ENCODE measurements at places on chromosomes 6 and 20. TPM values are rescaled to one million over a fixed set of nuclear protein-coding genes. Genes with fewer than 3 reads are reported as not detected.
A peak's percentile ranks its signal among the peaks of the same experiment; 100 is the strongest.

DNA sequence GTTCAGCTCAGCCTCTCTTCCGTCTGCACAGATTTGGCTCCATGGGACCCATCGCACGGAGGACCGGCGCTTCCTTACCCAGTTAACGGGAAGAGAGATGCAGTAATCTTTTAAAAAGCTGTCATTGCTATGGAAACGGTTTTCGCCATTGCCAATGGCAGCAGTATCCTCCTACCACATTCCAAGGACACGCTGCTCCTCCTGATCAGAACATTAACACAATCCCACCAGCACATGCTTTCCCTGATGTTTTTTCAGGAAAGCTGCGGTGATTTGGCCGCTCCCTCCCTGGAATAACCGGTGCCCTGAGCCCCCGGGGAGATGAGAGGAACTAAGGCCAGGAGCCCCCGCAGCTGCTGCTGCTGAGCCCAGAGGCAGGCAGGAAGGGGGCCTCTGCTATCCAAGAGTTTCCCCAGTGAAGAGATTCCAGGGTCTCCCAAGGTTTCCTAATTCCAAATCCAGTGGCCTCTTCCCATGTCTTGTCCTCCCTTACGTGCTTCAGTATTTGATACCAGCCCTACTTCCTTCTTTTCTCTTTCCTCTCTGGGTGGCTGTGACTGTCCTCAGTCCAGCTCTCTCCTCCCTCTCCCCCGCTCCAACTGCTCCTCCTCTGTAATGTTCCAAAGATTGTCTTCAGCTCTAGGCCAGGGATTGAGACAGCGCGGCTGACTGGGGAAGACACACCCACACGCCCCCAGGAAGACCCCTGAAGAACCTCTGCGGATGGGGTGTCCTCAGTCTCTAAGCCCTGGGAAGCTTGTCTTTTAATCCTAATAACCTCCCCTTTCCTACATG lies 2.6 kb downstream of the BNIP5 start:
- H3K4me3 ChIP-seq = no peak overlapping the region
- H3K36me3 ChIP-seq = no peaks in the 10 kb centered on the region
- DNase-seq = no peak
- no peaks in the 10 kb centered on the region for H3K27me3 ChIP-seq
- H3K27ac ChIP-seq = peak overlapping the region; percentile 82

GRCh38 chr6:47009583-47009982 lies 32.5 kb downstream of the ADGRF1 start:
- H3K27me3 ChIP-seq = no peaks in the 10 kb centered on the region
- DNase-seq = no peak
- H3K4me1 ChIP-seq = no peaks in the 10 kb centered on the region
- no peak overlapping the region for H3K27ac ChIP-seq

DNA sequence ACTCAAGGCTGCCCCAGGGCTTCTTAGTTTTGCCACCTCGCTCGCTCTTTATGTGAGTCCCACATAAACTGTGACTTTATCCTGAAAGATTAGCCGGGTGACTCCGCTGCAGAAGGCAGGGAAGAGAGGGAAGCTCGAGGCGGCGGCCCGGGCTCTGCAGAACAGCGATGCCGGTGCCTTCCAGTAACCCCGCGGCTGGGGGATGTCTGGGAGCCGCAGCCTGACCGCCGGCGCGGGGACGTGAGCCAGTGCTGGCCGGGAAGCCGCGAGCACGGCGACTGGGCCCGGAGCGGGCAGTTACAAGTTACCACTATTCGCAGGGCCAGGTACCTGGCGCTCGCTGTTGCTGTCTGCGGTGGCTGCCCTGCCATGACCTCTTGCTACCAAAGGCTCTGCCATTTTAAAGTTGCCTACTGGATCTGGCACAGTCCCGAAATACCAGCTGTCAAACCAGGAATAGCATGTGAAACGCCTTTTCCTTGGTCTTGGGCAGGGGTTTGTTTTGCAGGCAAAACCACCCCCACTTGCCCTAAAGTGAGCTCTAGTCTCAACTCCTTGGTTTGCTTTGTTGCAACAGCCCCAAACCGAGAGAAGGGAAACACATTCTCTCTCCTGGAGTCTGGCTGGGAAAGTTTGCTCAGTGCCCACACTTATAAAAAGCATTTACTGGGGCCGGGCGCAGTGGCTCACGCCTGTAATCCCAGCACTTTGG lies 124.0 kb upstream of the SLC2A12 start:
- peak overlapping the region; percentile 85 for H3K27ac ChIP-seq
- peak overlapping the region; percentile 56 for H3K4me3 ChIP-seq
- peaks cover 16% of the 10 kb centered on the region for H3K4me1 ChIP-seq

- H3K4me1 ChIP-seq = peaks cover 14% of the 10 kb centered on the region
- no peaks in the 10 kb centered on the region for H3K36me3 ChIP-seq
- peak overlapping the region; percentile 92 for H3K27ac ChIP-seq
- no peaks in the 10 kb centered on the region for H3K27me3 ChIP-seq
- peak overlapping the region; percentile 59 for H3K4me3 ChIP-seq
- DNase-seq = peak; percentile 90
Measured at GRCh38 chr6:35318196-35319171, 20.9 kb downstream of the DEF6 start.

- H3K27ac ChIP-seq = no peak overlapping the region
- no peak overlapping the region for H3K4me3 ChIP-seq
- H3K36me3 ChIP-seq = no peaks in the 10 kb centered on the region
Measured at GRCh38 chr6:17043148-17043522, 58.7 kb upstream of the STMND1 start.

Gene BPIFB2
- total RNA-seq = not detected

GRCh38 chr20:63348828-63349515 lies 12.2 kb downstream of the CHRNA4 start:
- H3K4me3 ChIP-seq = no peak overlapping the region
- peaks cover 10% of the 10 kb centered on the region for H3K4me1 ChIP-seq
- no peaks in the 10 kb centered on the region for H3K27me3 ChIP-seq
- no peak for DNase-seq
- H3K27ac ChIP-seq = no peak overlapping the region
- H3K36me3 ChIP-seq = no peaks in the 10 kb centered on the region

DNA sequence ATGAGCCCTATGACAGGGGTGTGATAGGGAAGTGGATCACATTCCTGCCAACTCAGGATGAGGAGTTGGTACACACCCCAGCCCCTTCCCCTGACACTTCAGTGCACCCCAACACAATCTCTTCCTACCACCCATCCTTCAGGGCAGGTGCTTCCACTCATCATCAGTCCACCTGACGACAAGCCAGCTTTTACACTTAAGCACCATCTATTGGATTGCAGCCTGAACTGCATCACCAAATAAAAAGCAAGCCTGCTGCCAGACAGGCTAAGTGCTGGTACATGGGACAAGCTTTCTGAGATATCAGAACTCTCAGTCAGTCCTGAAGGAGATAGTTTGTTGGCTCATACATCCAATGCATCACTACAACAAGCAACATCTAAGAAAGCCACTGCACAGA lies 69.0 kb upstream of the TMEM200A start:
- H3K27ac ChIP-seq = no peak overlapping the region
- H3K4me3 ChIP-seq = no peak overlapping the region
- no peak for DNase-seq
- no peaks in the 10 kb centered on the region for H3K36me3 ChIP-seq
- H3K4me1 ChIP-seq = peaks cover 4% of the 10 kb centered on the region

DNA sequence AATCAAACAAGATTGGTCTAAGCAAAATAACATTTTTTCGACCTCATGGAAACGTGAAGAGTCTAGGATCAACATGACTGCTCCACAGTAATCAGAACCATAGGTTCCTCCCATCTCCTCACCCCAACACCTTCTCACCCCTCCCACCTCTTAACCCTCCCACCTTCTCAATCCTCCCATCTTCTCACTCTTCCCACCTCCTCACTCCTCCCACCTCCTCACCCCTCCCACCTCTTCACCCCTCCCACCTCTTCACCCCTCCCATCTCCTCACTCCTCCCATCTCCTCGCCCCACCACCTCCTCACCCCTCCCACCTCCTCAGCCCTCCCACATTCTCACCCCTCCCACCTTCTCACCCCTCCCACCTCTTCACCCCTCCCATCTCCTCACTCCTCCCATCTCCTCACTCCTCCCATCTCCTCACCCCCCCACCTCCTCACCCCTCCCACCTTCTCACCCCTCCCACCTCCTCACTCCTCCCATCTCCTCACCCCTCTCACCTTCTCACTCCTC lies 567.4 kb downstream of the C6orf118 start:
- H3K36me3 ChIP-seq = no peaks in the 10 kb centered on the region
- no peak overlapping the region for H3K27ac ChIP-seq
- no peak overlapping the region for H3K4me3 ChIP-seq
- no peaks in the 10 kb centered on the region for H3K4me1 ChIP-seq

- no peaks in the 10 kb centered on the region for H3K4me1 ChIP-seq
- H3K27ac ChIP-seq = no peak overlapping the region
- no peaks in the 10 kb centered on the region for H3K27me3 ChIP-seq
- no peaks in the 10 kb centered on the region for H3K36me3 ChIP-seq
- H3K4me3 ChIP-seq = no peak overlapping the region
Measured at GRCh38 chr6:34484391-34484790, 18.5 kb downstream of the PACSIN1 start.

Gene SALL4
- 75.8 TPM for total RNA-seq

Gene NNAT
- total RNA-seq = not detected

DNA sequence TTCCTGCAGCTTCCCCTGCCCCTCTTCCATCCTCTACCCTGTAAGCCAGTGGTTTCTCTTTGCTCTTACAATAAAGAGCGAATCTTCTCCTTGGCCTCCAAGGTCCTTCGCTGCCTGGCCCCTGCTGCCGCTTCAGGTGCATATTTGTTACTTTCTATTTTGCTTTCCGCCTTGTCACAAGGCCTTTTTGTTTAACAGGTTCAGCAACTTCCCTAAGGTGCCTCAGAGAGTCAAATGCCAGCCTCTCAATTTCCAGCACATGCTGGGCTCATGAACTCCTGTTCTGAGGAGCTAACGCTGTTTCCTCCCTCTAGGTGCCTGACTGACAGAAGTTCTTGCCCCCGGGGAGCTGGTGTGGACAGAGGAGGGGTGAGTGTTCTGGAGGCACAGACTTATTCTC lies 42.4 kb upstream of the EPB41L1 start:
- H3K4me3 ChIP-seq = no peak overlapping the region
- H3K27ac ChIP-seq = peak overlapping the region; percentile 37
- peak; percentile 42 for DNase-seq
- no peaks in the 10 kb centered on the region for H3K27me3 ChIP-seq
- peaks cover 14% of the 10 kb centered on the region for H3K4me1 ChIP-seq

DNA sequence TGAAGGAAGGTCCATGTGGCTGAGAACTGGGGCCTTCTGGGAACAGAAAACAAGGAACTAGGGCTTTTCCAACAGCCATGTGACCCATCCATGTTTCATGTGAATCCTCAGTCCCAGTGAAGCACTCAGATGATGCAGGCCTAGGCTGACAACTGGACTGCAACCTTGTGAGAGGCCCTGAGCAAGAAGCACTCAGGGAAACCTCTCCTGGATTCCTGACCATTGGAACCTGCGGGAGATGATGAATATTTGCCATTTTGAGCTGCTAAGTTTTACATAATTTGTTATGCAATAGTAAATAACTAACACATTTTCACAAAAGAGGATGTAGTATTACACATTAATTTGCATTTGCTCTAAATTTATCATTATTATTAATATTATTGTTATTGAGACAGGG lies 38.4 kb upstream of the HLA-G start:
- H3K27me3 ChIP-seq = no peaks in the 10 kb centered on the region
- DNase-seq = no peak
- H3K36me3 ChIP-seq = no peaks in the 10 kb centered on the region

GRCh38 chr20:53171065-53171464 lies 198.9 kb downstream of the TSHZ2 start:
- no peaks in the 10 kb centered on the region for H3K36me3 ChIP-seq
- no peak for DNase-seq
- no peak overlapping the region for H3K4me3 ChIP-seq

- H3K36me3 ChIP-seq = peaks cover 2% of the 10 kb centered on the region
- DNase-seq = no peak
- peaks cover 12% of the 10 kb centered on the region for H3K4me1 ChIP-seq
- no peak overlapping the region for H3K4me3 ChIP-seq
Measured at GRCh38 chr20:1389703-1390580, 2.9 kb downstream of the FKBP1A start.

- H3K27me3 ChIP-seq = no peaks in the 10 kb centered on the region
- H3K27ac ChIP-seq = no peak overlapping the region
- H3K4me3 ChIP-seq = no peak overlapping the region
- no peaks in the 10 kb centered on the region for H3K36me3 ChIP-seq
- H3K4me1 ChIP-seq = peaks cover 34% of the 10 kb centered on the region
Measured at GRCh38 chr6:37556881-37557644, 57.4 kb upstream of the CCDC167 start.

GRCh38 chr6:122472022-122472340 lies 374 bp upstream of the SERINC1 start:
- peaks cover 5% of the 10 kb centered on the region for H3K4me1 ChIP-seq
- DNase-seq = no peak
- H3K27me3 ChIP-seq = no peaks in the 10 kb centered on the region
- H3K27ac ChIP-seq = peak overlapping the region; percentile 92

- no peak for DNase-seq
- no peaks in the 10 kb centered on the region for H3K36me3 ChIP-seq
- peaks cover 8% of the 10 kb centered on the region for H3K4me1 ChIP-seq
- no peak overlapping the region for H3K4me3 ChIP-seq
Measured at GRCh38 chr20:560680-561079, 17.1 kb upstream of the CSNK2A1 start.

GRCh38 chr6:90249458-90249857 lies 47.2 kb downstream of the BACH2 start:
- H3K36me3 ChIP-seq = no peaks in the 10 kb centered on the region
- no peaks in the 10 kb centered on the region for H3K27me3 ChIP-seq
- H3K4me1 ChIP-seq = no peaks in the 10 kb centered on the region

DNA sequence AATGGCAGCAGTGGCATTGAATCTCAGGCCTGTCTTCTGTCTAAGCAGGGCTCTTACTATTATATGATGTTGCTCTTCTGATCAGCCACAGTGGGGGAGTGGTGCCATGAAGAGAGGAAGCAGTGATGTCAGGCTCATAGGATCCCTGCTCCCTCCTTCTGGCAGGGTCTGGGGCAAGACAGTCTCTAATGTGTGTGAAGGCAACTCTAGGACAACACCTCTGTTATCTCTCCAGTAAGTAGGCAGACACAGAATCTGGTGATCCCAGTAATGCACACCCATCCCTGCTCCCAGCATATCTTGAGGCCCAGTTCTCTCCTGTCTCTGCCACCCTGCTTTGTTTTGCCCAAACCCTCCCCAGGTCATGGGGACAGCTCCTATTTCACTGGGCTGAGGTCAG lies 8.8 kb downstream of the C20orf202 start:
- H3K4me1 ChIP-seq = 0 out of 2 replicates have a peak, but pooled peaks cover 3% of the 10 kb centered on the region
- no peak for DNase-seq
- H3K36me3 ChIP-seq = no peaks in the 10 kb centered on the region
- no peaks in the 10 kb centered on the region for H3K27me3 ChIP-seq

Gene ERVFRD-1
- total RNA-seq = 0.29 TPM

DNA sequence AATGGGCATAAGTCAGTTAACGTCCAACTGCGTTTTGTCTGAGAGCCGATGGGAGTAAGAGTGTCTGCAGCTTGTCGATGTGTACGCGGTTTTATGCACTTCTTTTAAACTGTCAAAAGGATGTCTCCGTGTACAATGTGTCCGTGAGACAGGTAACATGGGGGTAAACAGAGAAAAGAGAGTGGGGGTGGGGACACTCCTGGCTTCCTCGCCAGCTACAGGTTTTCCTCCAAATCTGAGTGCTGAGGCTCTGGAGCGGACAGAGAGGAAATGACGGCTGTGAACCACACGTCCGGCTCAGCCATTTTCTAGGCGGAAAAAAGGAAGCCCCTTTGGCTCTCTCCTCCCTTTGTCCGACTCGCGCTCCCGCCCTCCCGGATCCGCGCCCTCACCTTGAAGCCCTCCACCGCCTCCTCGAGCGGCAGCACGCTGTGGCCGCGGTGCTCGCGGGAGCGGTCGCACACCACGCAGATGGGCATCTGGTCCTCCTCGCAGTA lies 916 bp downstream of the TRIM27 start:
- H3K27ac ChIP-seq = peak overlapping the region; percentile 89
- H3K36me3 ChIP-seq = peaks cover 11% of the 10 kb centered on the region
- peak overlapping the region; percentile 96 for H3K4me3 ChIP-seq
- no peak for DNase-seq
- H3K27me3 ChIP-seq = no peaks in the 10 kb centered on the region

GRCh38 chr20:49597825-49598395 lies 30.0 kb upstream of the PTGIS start:
- peaks cover 37% of the 10 kb centered on the region for H3K4me1 ChIP-seq
- H3K36me3 ChIP-seq = no peaks in the 10 kb centered on the region
- H3K27ac ChIP-seq = no peak overlapping the region

All from Caco-2 (cell line).